Stimulated activated CD4-positive, alpha-beta T cell treated with anti-CD3 and anti-CD28 coated beads, Interleukin-12 subunit alpha, Interleukin-12 subunit beta, amount 100 ng/mL, for 24 hours (primary cell): ENCODE measurements at places on chromosomes 7 and 10.

- DNase-seq, result no peak
These were observed 294.2 kb upstream of the ZMIZ1 start for GRCh38 chr10:78774614-78774998.

DNA sequence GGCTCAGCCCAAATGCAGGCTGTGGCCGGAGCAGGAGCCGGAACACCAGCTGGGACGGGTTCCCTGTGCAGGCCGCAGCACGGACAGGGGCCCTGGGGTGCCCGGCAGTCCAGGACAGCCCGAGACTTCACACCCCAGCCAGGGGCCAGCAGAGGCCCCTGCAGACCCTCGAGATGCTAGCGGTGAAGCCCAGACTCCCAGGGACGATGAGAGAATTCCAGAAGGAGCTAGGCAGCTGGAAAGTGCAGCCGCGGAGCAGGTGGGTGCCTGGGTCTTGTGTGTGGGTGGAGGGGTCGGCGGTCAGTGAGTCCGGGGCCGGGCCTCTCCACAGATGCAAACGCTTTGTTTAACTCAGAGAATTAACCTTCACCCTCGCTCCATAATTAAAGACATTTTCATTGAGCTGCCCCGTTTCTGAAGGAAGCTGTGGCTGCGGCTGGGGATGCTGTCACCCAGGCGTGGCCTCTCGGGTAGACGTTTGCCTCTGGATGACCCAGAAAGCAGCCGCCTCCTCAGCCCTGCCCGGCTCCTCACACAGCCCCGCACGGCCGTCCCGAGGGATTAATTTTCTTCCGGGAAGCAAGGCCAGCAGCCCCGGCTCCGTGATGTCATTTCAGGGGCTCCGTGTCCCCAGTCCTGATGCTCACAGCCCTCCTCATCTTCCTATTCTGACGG lies 26.5 kb downstream of the KNDC1 start:
- no peak for DNase-seq

GRCh38 chr7:107687656-107688055 lies 27.0 kb downstream of the SLC26A4 start:
- no peak for DNase-seq

GRCh38 chr7:29971566-29972314 lies 17.9 kb downstream of the SCRN1 start:
- no peak for DNase-seq

GRCh38 chr7:94182721-94183120 lies 178.6 kb upstream of the BET1 start:
- DNase-seq, result no peak

GRCh38 chr7:149787428-149788299 lies 14.3 kb upstream of the ZNF467 start:
- no peak for DNase-seq

DNA sequence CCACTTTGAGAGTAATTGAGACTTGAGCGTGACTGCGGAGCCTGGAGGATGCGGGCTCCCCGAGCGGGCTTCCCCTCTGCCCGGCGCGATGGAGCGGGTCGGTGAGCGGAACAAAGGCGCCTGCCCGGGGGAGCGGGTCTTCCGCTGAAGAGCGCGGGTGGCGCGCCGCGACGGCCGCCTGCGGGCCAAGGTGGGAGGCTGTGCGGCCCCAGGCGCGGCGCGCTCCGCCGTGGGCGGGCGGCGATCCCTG lies at the start of gene GALNT17:
GALNT17 (plus strand) TSS at position 18 of the 250 bp plus-strand sequence.
- DNase-seq, result no peak

DNA sequence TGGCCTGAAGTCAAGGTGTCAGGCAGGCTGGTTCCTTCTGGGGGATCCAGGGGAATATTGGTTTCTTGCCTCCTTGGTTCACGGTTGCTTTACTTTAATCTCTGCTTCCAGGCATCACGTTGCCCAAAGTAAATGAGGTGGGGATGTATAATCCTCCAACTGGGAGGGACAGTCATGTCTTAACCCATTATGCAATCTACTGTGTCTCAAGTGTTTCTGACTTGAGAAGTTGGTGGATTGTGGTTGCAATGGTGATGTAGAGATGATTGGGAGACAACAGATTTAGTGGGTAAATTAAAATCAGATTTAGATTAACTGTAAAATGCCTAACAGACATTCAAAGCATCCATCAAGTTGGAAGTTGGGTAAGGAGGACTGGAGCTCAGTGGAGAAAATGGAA lies 32.7 kb downstream of the TBXAS1 start:
- DNase-seq, result no peak

- DNase-seq, result no peak
These were observed 53.8 kb downstream of the TCAF1 start for GRCh38 chr7:143848192-143848591.

DNA sequence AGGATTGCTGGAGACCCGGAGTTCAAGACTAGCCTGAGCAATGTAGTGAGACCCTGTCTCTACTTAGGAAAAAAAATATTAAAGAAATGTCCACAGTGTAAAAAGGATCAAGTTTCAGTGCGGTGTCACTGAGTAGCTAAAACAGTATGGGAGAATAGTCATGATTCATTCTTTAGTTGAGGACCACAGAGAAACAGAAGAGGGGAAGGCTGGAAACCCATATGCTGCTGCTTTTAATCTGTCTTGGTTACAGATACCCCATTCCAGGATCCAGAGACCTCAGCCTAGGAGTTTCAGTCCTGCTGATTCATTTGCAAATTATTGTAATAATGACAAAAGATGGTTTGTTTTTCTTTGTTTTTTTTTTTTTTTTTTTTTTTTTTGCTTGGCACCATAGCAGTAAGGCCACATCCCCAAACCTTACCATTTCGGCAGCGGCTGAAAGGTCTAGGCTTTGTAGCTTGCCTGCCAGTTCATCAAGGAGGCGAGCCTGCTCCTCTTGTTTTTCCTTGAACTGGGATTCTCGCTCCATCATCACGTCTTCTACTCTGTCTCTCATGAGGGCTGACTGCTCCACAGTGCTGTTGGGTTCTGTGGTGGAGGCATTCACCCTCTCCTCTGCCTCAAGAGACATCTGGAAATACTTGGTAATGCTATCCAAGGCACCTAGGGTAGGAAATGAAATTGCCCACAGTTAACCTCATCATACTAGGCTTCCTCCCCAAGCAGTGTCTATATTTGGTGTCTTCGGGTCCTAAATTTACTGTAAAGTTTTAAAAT lies 44.2 kb downstream of the DLD start:
- no peak for DNase-seq

DNA sequence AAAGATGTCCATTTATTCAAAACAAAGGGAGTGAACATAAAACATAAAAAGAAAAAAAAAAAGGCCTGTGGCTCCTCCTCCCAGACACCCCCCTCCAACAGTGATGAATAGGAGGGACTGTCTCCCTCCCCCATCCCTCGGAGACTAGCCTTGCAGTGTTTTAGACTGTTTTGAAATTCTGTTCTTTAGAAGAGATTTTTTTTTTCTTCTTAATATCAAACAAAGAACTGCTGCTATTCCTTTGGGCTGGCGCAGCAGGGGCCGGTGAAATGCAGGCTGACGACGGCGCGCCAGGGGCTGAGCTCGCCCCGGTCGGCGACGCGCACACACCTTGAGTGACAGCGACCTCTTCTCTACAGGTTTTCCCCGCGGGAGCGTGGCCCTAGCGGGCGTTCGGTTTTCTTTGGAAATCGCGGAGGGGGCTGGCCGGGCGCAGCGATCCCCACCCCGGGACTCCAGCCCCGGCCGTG lies at the start of gene LANCL2:
LANCL2 (plus strand) TSS at position 133 of the 470 bp plus-strand sequence. CDS start 689 bp downstream, outside the sequence.
- peak; percentile 34 for DNase-seq

- DNase-seq, result no peak
These were observed 482.9 kb upstream of the AKR1E2 start for GRCh38 chr10:4343091-4343490.

DNA sequence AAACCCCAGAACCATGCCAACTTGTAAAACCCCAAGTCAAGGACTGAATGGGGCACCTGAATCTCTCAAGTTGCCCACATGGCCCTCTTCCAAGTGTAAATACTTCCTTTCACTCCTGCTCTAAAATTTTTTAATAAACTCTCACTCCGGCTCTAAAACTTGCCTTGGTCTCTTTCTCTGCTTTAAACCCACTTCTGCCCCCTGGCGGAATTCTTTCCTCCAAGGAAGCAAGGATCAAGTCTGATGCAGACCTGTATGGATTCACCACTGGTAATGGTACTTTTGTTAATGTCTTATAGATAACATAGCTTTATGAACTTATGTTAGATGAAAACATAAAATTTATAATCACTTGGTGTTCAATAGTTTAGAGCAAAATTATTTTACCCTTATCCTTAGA lies 33.8 kb downstream of the SLC16A9 start:
- no peak for DNase-seq

- no peak for DNase-seq
These were observed 132.9 kb upstream of the PLXDC2 start for GRCh38 chr10:19683356-19683755.

DNA sequence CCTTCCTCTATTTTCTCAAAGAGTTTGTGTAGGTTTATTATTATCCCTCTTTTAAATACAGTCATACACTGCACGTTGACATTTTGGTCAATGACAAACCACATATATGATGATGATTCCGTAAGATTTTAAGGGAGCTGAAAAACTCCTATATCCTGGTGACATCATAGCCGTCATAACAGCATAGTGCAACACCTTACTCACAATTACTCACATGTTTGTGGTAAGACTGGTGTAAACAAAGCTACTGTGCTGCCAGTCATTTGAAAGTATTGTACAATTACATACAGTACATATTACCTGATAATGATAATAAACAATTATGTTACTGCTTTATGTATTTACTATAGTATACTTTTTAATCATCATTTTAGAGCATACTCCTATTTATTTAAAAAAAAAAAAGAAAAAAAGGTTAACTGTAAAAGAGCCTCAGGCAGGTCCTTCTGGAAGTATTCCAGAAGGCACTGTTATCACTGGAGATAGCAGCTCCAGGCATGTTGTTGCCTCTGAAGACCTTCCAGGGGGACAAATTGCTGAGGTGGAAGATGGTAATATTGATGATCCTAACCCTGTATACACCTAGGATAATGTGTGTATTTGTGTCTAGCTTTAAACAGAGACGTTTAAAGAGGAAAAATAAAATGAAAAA lies 123.3 kb upstream of the CDK1 start:
- no peak for DNase-seq

DNA sequence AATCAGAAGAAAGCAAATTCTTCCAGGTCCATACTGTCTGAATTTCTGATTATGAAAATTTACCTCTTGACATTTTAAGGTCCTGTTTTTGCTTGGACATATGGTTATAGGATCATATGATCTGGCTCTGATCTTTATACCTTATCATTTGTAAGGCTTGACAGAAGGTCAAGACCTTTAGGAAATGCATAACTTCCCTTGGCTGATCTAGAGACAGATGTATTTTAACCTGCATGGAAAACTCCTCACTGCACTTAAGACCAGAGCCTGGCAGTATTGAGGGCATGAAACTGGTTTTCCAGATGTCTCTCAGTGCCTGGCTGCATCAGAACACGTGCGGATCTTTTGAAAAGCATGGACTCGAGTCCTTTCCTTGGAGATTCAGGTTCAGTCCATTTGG lies 55.9 kb downstream of the TRRAP start:
- no peak for DNase-seq

DNA sequence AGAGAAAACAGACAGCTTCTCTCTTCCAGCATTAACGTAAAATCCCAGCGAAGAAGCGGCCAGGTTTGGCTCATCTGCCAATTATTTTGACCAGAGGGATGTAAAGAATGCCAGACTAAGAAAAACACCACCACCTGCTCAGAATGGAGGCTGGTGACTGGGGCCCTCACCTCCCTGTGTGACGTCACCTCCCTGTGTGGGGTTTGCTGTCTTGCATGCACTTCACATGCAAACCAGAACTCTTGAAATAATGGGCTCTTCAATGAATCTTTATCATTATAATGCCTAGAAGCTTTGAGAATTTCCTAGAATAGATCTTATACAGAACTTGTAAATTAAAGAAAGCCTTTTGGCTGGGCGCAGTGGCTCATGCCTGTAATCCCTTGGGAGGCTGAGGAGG lies 101.8 kb upstream of the WAC start:
- DNase-seq, result no peak

DNA sequence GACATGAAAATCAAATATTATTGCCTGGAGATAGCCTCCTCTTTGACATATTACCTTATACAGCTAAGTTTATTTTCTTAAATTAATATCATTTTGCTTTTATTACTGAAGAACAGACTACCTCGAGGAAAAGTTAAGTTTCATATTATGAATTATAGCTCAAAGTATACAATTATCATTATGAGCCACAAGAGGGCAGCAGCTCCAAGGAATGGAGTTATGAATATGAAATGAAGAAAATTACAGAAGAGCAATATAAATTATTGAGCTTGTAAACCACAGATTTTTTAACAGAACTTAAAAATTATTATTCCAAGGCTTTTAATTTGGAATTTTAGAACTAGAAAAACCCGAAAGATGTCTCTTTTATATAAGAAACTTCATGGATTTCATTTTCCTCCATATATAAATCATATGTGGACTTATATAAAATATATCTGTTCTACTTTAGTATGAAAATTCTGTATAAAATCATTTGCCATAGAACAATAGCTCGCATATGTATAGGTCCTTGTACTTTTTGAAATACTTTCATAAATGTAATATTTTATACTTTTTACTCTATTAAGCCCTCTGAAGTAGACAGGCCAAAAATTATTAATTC lies 40.1 kb downstream of the IQUB start:
- DNase-seq, result no peak

DNA sequence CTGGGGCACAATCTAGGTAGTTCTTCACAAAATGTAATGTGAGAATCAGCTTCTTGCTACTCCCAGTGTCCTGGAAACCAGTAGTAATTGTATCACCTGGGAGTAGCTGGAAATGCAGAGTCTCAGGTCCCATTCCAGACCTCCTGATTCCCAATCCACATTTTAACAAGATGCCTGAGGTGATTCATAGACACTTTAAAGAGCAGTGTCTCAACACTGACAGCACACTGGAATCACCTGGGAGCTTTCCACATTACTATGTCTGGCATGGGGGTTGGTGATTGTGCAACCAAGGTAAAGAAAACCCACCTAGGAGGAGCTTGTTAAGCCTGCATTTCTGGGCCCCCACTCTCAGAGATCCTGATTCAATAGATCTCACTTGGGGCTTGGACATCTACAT lies 11.1 kb downstream of the DPY19L1 start:
- no peak for DNase-seq

DNA sequence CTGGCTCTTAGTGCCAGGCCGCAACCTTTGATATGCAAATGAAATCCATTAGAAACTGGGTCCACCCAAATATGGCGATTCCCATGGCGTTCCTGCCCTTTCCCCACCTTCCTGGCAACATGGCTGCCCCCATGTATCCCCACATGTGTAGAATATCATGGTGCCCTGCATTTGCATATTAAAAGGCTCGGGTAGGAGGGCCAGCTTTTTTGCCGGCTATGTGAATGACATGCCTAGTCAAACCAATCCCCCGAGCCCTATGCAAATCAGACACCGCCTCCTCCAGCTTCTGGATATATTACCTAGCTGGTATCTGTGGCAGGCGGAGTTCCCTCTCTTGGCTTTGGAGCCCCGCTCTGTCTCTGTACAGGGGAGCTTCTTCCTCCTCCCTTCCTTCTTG lies 18.3 kb downstream of the MMS19 start:
- DNase-seq, result no peak

DNA sequence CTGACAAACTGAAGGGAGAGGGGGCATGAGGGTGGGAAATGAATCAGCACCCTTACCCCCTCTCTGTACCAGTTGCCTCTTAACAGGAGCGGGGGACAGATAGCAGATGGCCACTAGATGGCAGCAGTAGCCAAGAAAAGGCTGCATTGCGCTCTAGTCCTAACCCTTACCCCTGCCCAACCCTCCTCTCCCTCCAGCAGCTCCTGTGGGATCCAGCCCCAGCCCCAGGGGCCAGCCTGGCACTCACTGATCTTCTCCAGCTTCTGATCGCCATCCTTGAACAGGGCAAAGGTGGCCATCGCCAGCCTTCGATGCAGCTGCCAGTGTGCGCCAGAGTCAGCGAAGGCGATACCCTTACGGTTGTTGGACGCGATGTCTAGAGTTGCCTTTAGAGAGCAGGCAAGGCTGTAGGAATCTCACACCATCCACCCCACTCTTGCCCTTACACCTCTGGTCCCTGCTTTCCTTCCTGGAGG lies 2.2 kb downstream of the CYP17A1 start:
- DNase-seq, result peak; percentile 54
